ENCODE measurements at places on chromosomes 7 and 10. TPM values are rescaled to one million over a fixed set of nuclear protein-coding genes. Genes with fewer than 3 reads are reported as not detected.

Gene DNMBP
- 4.3 TPM for total RNA-seq

Gene CLIP2
- total RNA-seq: 12.2 TPM

- no peak for DNase-seq
Observed at GRCh38 chr7:16564909-16565426, 38.3 kb downstream of the LRRC72 start.

GRCh38 chr10:49320191-49320590, 21.2 kb downstream of the C10orf71 start:
- DNase-seq: no peak

GRCh38 chr10:66980246-66980815, 54.5 kb downstream of the LRRTM3 start:
- DNase-seq: no peak

GRCh38 chr10:69703256-69703655, 73.2 kb downstream of the FAM241B start:
- no peak for DNase-seq

GRCh38 chr10:1524540-1524939, 212.8 kb downstream of the ADARB2 start:
- DNase-seq: no peak

GRCh38 chr10:93751832-93752231, 5.9 kb upstream of the LGI1 start:
- no peak for DNase-seq

DNA sequence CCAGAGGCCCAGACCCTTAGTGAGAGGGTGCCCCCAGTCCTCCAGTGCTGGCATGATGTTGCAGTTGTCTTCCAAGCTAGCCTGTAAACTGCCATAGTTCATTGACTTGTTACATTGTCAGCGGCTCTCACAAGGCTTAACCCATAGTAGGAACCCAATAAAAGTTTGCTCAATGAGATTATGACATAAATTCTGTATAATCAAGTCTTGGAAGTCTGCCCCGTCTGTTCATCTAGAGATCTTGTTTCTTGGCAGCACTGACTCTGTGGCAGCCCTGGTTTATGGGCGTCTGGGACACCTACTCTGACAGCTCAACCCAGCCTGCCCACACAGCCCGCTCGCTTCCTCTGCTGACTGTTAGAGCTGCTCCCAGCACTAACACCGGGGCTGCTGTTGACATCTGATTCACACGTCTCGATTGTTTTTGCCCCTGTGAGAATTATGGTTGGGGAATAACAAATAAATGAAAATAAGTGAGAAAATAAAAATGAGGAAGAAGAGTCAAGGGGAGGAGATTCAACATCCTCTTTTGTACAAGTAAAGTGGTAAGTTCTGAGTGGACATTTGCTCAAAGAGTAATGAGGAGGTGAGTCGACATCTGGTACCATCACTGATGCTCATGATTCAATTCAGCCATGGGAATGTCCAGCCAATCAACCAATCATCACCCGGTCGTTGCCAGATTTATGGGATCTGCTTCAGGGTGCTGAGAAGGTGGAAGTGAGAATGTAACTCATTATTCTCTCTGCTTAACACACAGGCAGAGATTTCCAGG, 160.8 kb downstream of the SPAG6 start:
- peak; percentile 77 for DNase-seq

- DNase-seq: no peak
Observed at GRCh38 chr7:29163854-29164253, 17.5 kb upstream of the CPVL start.

DNA sequence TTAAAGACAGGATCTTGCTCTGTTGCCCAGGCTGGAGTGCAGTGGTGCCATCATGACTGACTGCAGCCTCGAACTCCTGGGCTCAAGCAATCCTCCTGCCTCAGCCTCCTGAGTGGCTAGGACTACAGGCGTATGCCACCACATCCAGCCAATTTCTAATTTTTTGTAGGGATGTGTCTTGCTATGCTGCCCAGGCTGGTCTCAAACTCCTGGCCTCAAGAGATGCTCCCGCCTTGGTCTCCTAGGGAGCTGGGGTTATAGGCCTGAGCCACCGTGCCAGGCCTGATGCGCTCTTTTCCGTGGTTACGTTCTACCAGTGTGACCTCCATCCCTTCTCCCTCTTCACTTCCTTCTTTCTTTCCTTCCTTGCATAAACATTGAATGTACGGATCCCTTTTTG, 34.2 kb upstream of the IL15RA start:
- no peak for DNase-seq
